T-helper 2 cell (primary cell): ENCODE measurements at places on chromosomes 1 and 21.

- no peak for DNase-seq
Measured at GRCh38 chr1:199756066-199756465, 271.4 kb upstream of the NR5A2 start.

DNA sequence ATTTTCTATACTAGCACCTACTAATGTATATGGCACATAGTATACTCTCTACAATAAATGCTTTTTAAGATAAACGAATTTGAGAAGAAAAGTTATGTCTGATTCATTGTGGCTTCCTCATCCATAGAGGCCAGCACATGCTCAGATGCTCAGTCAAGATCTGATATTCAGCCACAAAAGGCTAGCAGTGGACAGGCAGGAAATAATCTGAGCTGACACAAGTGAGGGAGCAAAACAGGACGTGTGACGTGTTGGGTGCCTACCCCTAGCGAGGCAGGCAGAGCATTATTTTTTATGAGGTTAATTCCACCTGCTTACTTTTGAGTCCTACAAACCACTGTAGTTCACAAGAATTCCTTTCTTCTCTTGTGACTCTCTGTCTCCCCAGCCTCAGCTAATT lies 550.9 kb downstream of the SMYD3 start:
- no peak for DNase-seq

DNA sequence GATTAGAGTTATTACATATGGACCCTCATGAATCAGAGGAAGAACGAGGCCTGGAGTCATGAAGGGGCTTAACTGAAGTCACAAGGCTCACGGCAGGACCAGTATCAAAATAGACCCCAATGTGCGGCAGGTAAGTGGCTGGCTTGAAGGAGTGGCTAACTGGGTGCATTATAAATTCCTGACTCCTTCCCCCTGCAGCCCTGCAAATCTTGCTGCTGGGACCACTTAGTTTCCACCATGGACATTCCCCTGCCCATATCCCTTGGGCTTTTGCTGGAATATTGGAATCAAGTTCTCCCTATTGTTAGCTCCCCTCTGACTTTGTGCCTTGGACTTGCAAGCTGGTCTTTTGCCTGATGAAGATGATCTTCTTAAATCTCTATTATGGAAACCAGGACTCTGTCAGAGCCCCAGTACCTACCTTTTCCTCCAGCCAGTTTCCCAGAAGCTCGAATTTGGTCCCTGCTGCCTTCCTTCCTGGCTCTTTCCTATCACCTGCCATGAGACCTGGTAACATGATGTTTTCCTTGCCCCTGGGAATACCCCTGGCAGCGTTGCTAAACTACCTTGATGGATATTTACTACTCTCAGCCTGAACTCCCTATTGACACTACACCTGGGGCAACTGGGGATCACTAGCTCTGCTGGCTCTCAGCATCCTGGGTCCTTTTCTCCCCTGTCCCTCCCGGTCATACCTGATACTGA lies 156.0 kb upstream of the JUN start:
- DNase-seq, result no peak

DNA sequence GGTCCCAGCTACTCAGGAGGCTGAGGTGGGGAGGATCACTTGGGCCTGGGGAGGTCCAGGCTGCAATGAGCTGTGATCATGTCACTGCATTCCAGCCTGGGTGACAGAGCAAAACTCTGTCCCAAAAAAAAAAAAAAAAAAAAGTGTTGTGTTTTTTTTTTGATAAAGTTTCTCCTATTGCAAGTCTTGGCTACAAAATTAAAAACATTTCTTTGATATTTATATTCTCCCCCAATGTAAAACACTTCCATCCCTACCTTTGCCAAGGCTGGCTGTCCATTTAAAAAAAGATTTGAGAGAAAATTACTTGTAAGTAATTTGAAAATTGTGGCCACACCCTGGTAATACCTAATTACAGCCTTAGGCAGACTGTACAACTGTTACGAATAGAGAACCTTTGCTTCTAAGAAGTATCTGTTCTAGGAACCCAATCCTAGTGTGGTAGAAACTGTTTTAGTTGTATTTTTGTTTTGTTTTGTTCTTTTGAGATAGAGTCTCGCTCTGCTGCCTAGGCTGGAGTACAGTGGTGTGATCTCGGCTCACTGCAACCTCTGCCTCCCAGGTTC lies 11.2 kb downstream of the ZNF436 start:
- DNase-seq, result no peak

DNA sequence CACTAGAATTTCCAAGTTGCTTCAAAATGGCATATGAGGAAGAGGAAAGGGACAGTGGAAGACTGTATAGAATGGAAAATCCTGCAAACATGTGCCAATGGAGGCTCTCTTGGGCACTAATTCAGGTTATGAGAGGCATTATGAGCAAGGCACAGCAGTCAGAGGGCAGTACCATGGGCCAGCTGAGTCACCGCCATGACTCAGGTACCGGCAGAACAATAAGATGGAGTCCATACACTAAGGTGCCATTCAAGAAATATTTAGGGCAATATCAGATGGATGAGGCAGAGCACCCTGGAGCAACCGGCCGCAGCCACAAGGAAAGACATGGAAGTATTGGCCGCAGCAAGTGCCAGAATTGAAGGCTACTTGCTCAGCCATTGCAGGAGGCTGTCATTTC lies 25.6 kb upstream of the VAV3 start:
- DNase-seq, result no peak

DNA sequence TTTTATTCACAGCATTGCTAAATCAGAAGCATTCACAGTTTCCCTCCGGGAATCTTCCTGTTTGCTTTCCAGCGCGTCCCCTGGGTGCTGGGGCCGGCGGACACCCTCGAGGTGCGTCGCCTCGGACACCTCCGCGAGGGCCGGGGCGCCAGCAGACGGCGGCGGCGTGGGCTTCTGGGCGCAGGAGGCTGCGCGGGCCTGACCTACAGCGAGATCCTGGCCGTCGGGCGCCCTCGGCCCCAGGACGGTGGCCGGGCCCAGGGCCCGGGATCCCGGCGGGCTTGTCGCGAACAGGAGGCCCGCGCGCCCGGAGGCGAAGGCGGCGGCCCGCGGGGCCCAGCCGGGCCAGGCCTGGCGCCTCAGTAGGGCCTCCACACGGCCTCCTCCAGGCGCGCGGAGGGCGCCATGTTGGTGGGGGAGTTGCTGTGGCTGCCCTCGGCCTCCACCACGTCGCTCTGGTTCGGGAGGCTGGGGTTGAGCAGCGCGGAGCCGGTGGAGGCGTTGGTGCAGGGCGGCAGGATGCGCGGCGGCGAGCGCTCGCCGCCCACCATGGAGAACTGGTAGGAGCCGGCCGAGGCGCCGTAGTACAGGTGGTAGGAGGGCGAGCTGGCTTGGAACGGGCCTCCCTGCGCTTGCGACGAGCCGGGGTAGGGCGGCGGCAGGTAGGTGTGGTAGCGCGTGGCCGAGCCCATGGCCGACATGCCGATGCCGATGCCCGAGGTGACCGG lies 123.1 kb downstream of the CLIC6 start:
- DNase-seq, result no peak

DNA sequence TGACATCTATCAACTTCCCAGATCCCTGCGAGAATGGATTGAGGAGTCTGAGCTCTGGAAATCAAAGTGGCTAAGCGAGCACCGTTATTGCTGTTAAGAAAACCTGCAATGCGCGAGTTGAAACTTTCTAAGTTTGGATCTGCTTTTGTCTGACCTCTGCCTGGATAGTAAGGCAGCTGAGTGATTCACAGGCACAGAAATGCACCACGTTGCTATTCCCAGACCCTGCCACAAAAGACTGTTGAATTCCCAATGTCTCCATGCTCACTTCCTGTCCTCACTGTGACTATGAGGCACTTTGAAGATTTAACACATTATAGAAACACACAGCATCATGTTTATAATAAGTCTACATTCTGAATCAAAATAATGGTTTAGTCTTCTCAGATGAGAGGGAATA lies 27.1 kb upstream of the CNIH3 start:
- DNase-seq, result no peak

- DNase-seq, result no peak
Measured at GRCh38 chr1:166859597-166859996, 16.5 kb downstream of the TADA1 start.

- DNase-seq, result peak; percentile 92
Measured at GRCh38 chr1:198641501-198641900, 2.7 kb downstream of the PTPRC start.
